ENCODE measurements at places on chromosomes 13 and 19.

DNA sequence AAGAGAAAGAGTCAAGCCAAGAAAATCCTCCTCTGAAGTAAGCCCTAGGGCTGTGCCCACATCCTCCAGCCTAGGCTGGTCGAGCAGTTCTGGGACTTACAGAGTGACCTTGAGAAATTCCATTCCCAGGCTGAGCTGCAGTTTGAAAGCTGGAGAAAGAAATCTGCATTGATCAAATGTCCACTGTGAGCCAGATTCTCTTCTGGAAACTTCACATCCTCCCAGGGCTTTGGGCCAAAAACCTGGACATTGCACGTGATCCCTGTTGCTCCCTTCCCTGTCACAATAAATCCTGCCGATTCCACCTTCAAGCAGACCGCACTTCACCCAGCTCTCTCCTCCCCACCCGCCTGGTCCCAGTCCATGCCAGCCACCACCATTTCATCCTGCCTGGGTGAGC is 15.7 kb downstream of the TMEM143 start:
- DNase-seq: no peak

GRCh38 chr13:99450416-99450815 is 50.9 kb upstream of the TM9SF2 start:
- DNase-seq: no peak

GRCh38 chr19:41887711-41888382 is 4.9 kb downstream of the ARHGEF1 start:
- peak; percentile 87 for DNase-seq

- peak; percentile 58 for DNase-seq
Measured at GRCh38 chr13:80342471-80343371, 1.8 kb upstream of the SPRY2 start.
